Stimulated activated CD4-positive, alpha-beta T cell treated with anti-CD3 and anti-CD28 coated beads, Interleukin-4, amount 100 ng/mL, for 4 hours (primary cell): ENCODE measurements at places on chromosomes 6 and 20.

GRCh38 chr6:137403855-137404254 lies 90.3 kb downstream of the OLIG3 start:
- no peak for DNase-seq

- DNase-seq = no peak
Measured at GRCh38 chr6:107243471-107243870, 128.2 kb upstream of the BEND3 start.

GRCh38 chr6:144758602-144759001 lies 473.5 kb downstream of the UTRN start:
- DNase-seq = no peak

GRCh38 chr6:10478187-10479040 lies 42.7 kb upstream of the GCNT2 start:
- no peak for DNase-seq

GRCh38 chr20:37381621-37382471 lies 35.9 kb downstream of the SRC start:
- no peak for DNase-seq

DNA sequence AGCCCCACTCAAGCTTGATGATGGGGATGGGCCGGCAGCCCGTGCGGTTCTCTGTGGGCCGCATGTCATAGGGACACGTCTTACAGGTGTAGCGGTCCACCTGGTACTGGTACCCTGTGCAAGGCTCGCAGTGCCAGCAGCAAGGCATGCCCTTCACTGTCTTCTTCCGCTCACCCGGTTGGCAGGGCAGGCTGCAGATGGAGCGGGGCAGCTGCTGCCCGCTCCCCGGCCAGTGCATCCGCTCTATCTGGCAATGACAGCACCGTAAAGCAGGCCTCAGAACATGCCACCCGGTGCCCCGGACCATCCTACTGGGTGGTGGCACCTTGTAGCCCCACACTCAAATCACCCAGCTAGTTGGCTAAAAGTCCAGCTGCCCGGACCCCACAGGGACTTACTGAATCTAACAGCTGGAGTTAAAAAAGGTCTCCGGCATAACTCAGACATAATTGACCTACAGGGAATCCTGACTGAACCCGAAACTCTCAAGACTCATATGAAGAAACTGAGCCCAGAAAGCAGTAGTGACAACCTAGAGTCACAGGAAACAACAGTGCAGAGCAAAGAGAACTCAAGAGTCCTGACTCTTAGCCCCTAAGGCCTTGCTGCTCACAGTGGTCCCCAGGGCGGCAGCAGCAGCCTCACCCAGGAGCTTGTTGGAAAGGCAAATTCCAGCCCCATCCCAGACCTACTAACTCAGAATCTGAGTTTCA lies 109.4 kb downstream of the GRM4 start:
- no peak for DNase-seq

DNA sequence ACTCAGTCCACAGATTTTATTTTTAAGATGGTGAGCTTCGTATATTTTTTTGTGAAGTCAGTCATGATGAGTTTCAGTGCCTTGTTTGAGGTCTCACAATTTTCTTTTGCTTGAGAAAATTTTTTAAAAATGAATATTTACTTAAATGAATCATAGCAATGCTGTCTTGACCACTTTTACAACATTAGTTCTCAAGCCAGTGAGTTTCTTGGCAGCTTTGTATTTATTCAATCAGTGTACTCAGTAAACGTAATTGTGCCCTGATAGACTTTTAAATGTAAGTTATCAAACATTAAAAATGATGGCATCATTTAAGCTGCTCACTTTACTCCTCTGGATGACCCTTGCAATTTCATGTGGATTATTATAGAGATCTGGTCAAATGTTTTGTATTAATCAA lies 261.4 kb downstream of the KHDC1L start:
- no peak for DNase-seq

DNA sequence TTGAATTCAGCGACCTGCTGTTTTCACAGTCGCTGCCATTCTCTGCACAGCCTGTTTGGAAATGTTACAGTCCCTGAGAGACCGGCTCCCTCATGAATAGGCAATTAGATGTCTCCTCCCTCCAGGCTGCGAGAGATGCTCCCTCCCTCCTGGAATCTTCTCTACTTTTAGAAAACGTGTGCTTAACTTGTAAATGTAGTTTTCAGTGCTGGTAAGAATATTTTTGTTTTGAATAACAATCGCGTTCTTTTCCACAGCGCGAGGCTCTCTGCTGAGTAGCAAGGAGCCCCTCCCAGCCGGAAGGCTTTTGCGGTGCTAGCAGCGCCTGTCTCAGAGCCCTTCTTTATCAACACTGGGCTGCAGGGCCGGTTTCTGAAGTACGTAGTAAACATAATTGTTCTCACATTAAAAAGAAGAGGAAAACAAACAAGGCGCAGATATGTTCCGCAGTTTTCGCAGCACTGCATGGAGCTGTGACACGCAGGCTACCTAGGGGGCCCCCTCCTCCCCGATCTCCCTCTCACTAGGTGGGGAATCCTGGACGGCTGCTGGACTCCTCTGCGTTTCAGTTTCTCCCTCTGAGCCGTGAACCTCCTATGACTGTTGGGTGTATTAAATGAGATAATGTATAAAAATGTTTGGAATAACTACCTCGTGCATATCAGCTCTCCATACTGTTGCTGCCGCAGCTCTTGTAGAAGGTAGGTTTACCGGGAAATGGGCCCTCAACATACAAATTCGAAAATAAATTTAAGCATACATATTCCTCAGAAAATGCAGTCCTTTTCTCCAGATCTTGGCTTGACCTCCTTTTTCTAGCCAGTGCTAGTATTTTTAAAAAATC lies 79.0 kb upstream of the SPACA1 start:
- DNase-seq = no peak

DNA sequence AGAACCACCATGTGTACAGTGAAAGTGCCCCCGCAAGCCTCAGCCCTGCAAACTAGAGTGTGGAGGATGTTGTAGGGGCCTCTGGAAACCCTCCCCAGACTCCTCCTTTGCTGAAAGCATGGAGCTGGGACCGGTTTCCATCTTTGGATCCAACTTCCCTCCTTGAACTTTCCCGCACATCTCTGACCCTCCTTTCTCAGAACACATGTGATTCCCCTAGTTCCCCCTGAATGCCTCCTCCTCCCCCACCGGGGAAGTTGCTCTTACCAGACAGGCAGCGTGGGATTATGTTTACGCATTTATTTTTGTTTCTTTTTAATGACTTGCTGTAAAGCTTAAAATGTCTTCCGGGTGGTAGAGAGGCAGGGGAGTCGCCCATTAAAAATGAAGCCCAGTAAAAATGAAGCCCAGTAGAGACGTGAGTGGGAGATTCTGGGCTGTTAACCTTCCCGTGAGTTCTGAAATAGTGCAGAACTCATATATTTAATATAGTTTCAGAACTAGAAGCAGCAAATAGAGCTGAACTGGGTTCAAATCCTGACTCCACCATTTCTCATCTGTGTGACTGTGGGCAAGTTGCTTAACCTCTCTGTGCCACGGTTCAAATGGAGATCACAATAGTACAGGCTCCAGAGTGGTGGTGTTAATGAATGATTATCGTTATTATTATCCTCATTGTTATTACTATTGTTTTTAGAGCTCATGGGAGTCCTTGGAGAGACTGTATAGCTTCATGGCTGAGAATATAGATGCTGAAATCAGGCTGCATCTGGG lies 8.0 kb upstream of the PTPN1 start:
- no peak for DNase-seq

- DNase-seq = no peak
Measured at GRCh38 chr6:21360336-21360735, 233.2 kb upstream of the SOX4 start.

GRCh38 chr6:55705451-55706440 lies 126.8 kb upstream of the HMGCLL1 start:
- no peak for DNase-seq

DNA sequence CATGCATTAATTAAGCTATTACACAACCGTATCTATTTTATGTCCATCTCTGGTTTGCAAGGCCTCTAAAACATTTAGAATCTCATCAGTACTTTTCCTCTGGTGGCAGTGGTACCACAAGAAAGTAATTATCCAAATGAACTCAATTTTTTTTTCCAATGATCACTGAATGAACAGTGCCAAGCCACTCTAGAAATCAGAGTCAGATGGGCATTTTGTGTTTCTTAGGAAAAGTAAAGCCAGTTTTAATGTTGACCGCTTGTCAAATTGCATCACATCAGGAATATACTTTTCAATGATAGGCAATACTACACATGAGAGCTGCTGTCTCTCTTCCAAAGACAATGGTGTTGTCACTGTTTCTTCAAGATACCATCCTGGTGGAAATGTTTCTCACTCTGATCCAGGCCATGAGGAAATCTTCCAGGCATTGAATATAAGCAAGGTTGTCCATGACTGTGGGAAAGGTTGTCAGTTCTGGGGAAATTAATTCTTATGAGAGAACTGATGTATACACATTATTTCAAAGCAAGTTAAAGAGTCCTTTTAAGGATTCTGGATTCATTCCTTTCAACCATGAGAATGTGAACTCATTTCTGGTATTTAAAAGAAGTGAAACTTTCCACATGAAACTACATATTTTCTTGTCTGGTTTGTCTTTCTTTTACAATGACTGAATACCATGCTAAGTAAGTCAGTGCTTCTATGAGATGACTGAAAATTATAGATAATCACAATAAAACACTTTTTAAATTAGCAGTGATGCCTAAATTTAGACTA lies 108.8 kb upstream of the TCF21 start:
- no peak for DNase-seq

GRCh38 chr6:32522302-32523047 lies 7.6 kb downstream of the HLA-DRB5 start:
- DNase-seq = no peak

- DNase-seq = no peak
Measured at GRCh38 chr6:146850238-146850896, 251.6 kb downstream of the ADGB start.

- DNase-seq = no peak
Measured at GRCh38 chr6:157554747-157555146, 173.8 kb downstream of the ZDHHC14 start.

DNA sequence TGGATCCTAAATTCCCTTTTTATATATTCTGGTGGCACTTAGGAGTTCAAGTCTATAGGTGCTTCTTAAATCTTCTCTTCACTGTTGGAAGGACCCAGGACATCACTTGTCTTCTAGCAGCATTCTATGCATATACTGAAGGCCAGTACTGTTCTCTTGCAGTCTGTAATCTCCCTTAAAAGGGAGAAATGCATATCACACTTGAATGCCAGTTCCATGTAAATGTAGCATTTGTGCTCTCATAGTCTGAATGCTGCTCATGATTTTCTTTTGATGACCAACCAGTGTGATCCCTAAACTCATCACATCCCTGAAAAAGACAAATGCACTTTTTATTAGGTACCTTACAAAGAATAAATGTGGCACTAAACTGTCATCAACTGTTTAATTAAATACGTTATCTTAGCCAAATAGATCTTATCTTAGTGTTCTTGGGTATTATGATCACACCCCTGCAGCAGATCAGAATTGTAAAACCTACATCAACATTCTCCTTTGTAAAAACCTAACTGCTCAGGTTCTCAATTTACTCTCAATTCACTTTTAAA lies 176.1 kb downstream of the EPHA7 start:
- DNase-seq = no peak

GRCh38 chr6:44053760-44054556 lies 73.3 kb downstream of the MRPL14 start:
- DNase-seq = no peak

GRCh38 chr6:155882527-155883333 lies 427.1 kb upstream of the NOX3 start:
- no peak for DNase-seq

DNA sequence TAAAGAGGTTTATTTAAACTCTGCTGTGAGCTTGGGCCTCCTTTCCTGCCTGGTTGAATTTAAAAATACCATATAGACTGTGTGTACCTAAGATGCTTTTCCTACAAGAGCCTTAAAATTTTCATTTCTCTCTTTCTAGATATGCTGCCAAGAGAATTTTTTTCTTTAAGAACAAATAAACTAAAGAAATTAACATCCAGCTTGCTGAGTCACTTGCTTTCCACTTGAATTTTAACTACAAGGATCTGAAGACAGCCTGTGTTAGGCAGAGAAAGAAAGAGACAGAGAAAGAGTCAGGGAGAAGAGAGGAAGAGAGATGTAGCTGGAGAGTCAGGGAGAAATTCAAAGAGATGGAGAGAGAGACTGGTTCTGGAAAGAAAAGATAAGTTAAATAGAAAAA lies 18.3 kb upstream of the SNAP25 start:
- no peak for DNase-seq

- DNase-seq = no peak
Measured at GRCh38 chr6:52582446-52582845, 5.6 kb upstream of the TRAM2 start.

GRCh38 chr20:47269309-47270165 lies 87.0 kb downstream of the ZMYND8 start:
- DNase-seq = no peak

- no peak for DNase-seq
Measured at GRCh38 chr20:62590309-62591121, 51.8 kb upstream of the SLCO4A1 start.

- DNase-seq = no peak
Measured at GRCh38 chr6:147758303-147758702, 249.8 kb downstream of the SAMD5 start.

DNA sequence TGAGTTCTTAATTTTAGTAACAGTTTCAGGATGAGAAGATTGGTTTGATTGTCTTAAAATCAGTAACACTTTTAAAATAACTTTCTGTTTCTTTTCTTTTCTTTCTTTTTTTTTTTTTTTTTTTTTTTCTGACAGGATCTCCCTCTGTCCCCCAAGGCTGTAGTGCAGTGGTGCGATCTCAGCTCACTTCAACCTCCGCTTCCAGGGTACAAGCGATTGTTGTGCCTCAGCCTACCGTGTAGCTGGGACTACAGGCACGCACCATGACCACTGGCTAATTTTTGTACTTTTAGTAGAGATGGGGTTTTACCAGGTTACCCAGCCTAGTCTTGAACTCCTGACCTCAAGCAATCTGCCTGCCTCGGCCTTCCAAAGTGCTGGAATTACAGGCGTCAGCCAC lies 33.7 kb upstream of the KCNQ5 start:
- DNase-seq = no peak

- DNase-seq = no peak
Measured at GRCh38 chr6:145669627-145670034, 65.7 kb downstream of the EPM2A start.

DNA sequence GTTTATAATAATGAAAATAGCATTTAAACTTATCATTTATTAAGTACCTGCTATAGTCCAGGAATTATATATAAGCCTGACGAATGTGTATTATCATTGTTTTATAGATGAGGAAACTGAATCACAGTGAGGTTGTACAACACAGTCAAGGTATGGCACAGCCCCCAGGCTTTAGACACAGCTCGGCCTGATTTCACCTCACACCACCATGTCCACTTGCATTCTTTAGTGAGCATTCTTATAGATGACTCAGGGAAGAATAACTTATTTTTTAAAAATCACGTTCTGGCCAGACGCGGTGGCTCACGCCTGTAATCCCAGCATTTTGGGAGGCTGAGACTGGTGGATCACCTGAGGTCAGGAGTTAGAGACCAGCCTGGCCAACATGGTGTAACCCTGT lies 289.0 kb downstream of the SYNE1 start:
- DNase-seq = no peak

GRCh38 chr6:78492351-78493017 lies 374.9 kb upstream of the IRAK1BP1 start:
- DNase-seq = no peak
